ENCODE measurements at places on chromosomes 1 and 21.

DNA sequence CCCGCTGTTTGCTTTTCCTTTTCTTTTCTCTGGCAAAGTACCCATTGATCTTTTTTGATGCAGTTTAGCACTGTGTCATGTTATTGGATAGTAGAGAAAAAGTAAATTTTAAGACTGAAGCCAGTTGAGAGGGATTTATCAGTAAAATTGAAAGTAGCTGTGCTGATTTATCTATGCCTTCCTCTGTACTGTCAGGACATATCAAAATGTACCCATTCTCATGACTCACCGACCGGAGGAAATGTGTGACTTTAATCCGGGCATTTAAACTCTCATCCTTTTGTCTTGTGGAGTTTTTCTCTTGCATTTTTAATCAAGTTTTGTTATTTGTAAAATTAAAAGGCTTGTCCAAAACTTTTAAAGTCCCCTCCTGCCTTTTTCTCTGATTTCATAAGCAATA lies 276.6 kb upstream of the FMN2 start:
- no peak for DNase-seq

DNA sequence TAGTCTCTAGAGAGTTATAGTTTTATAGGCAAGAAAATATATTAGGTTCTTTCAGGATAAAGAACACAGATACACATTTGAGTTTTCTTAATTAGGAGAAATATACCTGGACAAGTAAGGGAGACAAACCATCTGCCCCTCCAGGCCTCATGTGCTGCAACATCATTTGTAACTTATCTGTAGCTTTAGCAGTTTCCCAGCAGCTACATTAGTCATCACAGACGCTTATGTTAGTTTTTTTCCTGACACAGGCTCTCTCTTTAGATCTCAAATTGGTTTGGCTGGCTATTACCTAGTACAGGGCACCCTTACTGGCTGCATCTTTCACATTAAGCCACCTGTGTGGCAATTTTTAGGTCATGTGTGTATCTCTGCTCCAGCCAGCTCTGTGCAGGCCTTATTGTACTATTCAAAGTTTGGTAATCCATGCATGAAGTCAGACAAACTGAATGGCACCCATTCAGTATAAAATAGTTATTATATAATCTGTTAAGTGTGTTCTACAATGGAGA lies 25.9 kb downstream of the GNPAT start:
- DNase-seq, result no peak

GRCh38 chr1:6811583-6811982 lies 26.3 kb downstream of the CAMTA1 start:
- no peak for DNase-seq

DNA sequence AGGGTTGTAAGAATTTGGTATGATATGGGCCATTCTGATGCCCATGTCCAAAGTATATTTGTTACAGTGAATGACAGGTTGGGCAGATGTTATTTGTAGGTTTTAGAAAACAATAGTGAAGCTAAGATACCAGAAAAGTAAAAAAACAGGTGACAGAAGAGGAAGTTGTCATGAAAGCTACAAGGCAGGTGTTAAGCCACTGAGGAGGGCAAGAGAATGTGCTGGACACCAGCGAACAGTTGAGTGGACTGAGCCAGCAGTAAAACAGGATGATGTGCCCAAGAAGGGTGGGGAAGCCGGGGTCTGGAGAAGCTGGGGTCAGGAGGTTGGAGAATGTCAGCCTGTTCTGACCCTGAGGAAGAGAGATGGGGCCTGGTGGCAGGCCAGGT lies 83.3 kb downstream of the DTL start:
- DNase-seq, result no peak

- peak; percentile 31 for DNase-seq
These were observed 47.8 kb upstream of the ECE1 start for GRCh38 chr1:21337928-21338572.

DNA sequence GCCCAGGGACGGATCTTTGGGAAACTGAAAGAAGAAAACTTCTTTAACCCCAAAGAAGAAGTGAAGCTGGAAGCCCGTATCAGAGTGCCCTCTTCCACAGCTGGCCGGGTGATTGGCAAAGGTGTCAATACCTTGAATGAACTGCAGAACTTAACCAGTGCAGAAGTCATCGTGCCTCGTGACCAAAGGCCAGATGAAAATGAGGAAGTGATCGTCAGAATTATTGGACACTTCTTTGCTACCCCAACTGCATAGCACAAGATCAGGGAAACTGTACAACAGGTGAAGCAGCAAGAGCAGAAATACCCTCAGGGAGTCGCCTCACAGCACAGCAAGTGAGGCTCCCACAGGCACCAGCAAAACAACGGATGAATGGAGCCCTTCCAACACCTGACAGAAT lies 114.0 kb downstream of the NBPF12 start:
- DNase-seq, result no peak

GRCh38 chr1:84489766-84490165 lies 10.7 kb downstream of the RPF1 start:
- DNase-seq, result no peak

DNA sequence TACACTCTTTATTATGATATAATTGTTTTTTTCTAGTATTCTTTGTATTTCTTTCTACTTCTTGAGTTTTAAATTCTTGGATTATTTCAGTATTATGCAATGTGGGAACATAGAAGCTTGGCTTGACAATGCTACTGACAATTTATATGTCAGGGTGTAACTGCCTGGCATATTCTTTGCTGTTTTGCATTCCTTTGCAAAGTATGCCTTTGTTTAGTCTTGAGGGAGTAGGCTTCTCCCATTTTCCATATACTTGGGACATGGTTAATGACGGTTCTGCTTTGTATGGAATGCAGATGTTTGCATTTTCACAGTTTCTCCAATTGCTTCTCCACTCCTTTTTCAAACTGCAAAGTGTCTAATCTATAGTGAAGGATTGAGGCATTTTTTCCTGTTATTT lies 109.8 kb downstream of the HMCN1 start:
- DNase-seq, result peak; percentile 32

GRCh38 chr21:15462092-15462491 lies 267.7 kb upstream of the USP25 start:
- DNase-seq, result no peak

DNA sequence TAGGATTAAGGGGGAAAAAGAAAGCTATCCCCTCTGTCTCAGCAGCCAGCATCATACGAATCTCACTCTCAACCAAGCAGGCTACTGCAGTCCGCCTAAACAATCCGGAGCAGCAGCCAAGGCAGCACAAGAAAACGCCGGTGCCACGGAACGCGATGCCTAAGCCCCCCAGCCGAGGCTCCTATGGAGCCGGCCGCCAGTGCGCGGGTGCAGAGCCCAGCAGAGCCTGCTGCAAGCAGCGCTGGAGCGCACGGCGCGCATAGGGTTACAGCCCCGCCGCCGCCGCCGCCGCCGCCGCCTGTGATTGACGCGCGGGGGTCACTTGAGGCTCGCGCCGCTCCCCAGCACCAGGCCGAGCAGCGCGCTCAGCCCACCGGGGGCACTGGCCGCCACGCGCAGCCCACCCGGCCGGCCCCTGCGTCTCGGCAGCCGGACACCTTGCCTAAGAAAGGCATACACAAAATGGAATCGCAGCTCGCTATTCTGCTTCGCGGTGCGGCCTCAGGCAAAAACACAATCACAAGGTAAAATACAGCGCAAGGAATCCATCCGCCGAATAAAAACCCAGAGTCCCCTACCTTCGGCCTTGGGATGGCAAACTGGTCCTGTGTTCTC lies 780 bp downstream of the HIVEP3 start:
- peak; percentile 56 for DNase-seq

GRCh38 chr1:27481994-27482620 lies 7.9 kb downstream of the WASF2 start:
- no peak for DNase-seq

GRCh38 chr1:56774067-56774609 lies 45.1 kb downstream of the FYB2 start:
- no peak for DNase-seq

DNA sequence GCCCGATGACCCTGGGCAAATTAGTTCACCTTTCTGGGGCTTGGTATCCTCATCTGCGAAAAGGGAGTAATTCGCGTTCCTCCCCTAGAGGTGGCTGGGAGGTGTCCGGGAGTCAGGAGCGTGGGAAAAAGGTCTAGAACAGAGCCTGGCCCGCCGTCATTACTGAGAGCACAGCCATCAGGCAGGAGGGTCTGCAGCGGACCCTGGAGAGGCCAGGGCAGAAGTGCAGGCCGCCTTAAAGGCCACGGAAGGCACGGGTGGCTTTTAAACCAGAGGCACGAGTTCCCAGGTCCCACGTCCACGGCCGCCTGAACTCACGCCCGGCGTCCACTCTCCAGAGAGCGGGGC lies 850 bp downstream of the PANK4 start:
- DNase-seq, result no peak

DNA sequence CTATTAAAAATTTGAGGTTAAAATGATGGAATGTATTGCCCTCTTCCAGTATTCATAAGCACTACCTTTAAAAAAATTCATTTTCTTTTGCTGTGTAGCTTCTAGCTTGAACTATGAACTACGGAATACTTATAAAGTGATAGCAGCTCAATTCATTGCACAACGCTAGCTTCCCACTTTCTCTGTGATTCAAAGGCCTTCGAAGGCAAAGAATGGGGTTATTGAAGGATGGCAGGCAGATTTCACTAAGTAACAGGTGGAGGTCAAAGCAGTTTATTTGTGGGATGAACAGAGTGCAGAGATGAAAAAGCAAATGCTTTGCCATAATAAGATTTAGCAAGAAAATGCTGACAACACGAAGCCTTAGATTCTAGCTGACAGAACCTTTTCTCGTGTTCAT lies 290.6 kb downstream of the NFIA start:
- DNase-seq, result no peak

- no peak for DNase-seq
These were observed 60.1 kb downstream of the ELK4 start for GRCh38 chr1:205571747-205572146.

DNA sequence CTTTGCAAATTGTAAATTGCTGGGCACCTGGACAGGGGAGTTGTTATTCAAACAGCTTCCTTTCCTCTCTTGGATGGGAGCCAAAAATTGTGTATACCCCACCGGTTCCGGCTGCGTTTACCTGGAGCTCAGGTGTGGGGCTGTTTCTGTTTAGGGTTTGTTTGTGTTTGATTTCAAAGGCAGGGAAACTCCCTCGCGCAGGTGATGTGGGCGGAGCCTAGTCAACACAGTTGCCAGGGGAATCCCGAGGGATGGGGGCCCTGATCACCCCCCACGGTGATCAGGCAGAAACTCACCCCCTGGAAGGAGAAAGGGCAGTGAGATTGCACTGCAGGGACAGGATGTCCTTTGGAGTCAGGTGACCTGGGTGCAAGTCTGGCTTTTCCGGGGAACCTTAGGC lies 28.3 kb downstream of the CDCP2 start:
- DNase-seq, result no peak

- peak; percentile 57 for DNase-seq
These were observed 43.0 kb downstream of the TMCC2 start for GRCh38 chr1:205270764-205271163.

- peak; percentile 40 for DNase-seq
These were observed 7.5 kb downstream of the KIF1B start for GRCh38 chr1:10217748-10218441.

DNA sequence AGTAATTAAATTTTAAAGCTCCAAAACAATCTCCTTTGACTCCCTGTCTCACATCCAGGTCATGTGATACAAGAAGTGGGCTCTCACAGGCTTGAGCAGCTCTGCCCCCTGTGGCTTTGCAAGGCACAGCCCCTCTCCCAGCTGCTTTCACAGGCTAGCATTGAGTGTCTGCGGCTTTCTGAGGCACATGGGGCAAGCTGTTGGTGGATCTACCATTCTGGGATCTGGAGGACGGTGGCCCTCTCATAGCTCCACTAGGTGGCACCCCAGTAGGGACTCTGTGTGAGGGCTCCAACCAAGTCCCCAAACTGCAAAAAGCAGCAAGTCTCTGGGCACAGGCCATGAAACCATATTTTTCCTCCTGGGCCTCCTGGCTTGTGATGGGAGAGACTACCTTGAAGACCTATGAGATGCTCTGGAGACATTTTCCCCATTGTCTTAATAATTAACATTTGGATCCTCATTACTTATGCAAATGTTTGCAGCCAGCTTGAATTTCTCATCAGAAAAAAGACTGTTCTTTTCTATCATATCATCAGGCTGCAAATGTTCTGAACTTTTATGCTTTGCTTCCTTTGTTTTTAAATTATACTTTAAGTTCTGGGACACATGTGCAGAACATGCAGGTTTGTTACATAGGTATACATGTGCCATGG lies 554.1 kb upstream of the OLFM3 start:
- peak; percentile 7 for DNase-seq

- no peak for DNase-seq
These were observed 88.4 kb upstream of the PROX1 start for GRCh38 chr1:213899413-213899812.

DNA sequence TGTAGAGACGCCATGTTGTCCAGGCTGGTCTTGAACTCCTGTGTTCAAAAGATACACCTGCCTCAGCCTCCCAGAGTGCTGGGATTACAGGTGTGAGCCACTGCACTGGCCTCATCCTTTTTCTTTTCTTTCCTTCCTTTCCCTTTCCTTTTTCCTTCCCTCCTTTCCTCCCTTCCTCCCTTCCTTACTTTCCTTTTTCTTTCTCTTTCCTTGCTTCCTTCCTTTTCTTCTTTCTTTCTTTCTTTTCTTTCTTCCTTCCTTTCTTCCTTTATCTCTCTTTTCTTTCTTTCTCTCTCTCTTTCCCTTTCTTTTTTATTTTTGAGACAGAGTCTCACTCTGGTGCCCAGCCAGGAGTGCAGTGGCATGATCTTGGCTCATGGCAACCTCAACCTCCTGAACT lies 5.8 kb downstream of the FAM229A start:
- no peak for DNase-seq

DNA sequence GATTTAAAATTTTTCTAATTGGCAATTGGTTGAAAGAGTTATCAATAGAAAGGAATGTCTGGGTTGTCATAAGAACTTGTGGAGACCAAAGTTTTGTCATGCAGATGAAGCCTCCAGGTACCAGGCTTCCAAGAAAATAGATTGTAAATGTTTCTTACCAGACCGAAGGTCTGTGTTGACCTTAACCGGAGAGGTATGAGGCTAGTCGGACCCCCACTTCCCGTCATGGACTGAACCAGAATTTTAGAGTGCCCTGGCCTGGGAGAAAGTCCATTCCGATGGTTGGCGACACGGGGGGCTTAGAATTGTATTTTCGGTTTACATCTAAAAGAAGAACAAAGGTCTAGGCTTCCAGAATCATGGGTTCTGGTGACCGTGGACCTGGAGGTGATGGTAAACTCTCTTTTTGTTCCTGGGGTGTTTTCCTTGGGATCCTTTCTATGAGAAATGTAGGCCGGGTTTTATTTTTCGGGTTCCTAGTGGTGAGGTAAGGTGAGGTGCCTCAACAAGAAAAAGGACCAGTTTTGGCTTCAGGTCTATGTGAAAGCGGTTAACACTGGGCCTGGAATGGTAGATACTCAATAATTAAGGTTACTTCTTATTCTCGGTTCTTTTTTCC lies 405 bp upstream of the UHMK1 start:
- no peak for DNase-seq

DNA sequence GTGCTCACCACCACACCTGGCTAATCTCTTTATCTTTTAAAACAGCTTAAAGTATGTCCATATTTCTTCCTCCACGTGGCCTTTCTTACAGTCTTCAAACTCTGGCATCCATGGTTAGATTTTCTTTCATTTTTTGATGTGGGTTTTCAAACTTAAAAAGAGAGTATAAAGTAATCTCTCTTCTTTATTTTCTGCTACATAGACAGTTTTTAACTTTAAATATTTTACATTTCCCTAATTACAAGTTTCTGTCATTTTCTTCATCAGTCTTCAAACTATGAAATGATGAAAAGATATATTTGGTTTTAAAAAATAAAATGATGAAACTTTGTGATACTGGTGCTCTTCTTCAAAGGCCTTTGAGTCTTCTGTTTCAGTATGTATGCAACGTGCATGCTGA lies 143.5 kb upstream of the ESRRG start:
- no peak for DNase-seq

GRCh38 chr1:99659755-99660210 lies 13.9 kb downstream of the PALMD start:
- DNase-seq, result peak; percentile 27

- no peak for DNase-seq
These were observed 54.5 kb downstream of the BACE2 start for GRCh38 chr21:41222247-41223068.
